Muscle of arm (tissue), 14 donors: ENCODE measurements at places on chromosomes 5 and 9. TPM values are rescaled to one million over a fixed set of nuclear protein-coding genes. Genes with fewer than 3 reads are reported as not detected.

DNA sequence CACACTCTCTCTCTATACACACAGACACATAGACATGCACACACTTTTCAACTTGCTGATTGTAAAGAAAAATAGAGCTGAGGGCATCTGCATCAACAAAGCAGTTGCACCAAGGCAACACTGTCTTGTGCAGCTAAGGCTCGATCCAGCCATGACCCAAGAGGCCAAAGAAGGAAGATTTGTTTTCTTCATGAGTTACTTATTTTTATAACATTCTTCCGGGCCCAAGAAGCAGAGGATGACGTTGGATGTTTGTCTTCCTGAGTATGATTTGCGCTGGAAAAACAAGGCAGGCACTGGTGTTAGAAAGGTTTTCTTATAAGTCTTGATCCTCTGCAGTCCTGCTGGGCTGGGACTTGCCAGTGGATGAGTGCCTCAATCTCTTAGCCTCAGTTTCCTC, 344.1 kb downstream of the ADAMTS6 start:
- DNase-seq: no peak

TOR1B gene
- 18.2 TPM for polyA plus RNA-seq

DNA sequence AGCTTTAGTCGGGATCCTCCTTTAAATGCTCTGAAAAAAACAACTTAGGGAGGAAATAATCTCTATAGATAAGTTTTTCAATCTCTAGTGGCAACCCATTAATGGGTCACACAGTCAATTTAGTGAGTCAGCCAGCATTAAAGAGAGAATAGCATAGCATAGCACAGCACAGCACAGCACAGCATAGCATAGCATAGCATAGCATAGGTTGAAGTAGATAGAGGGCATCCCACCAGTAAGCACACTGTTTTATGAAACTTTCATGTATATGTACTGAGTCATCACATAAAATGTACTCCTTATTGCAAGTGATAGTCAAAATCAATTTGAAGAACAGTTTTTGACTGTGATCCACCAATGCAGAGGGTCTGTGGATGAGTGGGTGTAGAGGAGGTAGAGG, 522.9 kb downstream of the CCDC171 start:
- DNase-seq: no peak

GRCh38 chr5:120895660-120896059, 431.6 kb downstream of the PRR16 start:
- no peak for DNase-seq

DNA sequence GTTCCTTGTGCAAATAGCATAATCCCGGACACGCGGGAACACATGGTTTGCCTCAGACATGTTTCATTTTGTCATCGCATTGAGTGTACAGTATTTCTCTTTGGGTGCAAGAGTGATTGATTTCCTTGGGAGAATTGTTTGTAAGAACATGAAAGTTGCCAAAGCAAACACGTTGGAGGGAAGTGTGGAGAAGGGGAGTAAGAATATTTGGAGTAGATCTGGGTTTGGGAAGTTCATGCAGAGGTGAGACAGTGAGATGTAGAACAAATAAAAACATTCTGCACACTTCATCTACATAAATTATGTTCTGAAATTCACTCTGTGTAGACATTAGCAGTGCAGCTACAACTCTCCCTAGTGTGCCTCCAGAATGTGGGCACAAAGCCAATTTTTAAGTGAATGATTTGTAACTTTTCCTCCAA, 24.0 kb downstream of the FOXD1 start:
- no peak for DNase-seq
